Activated T-cell treated with anti-CD3 and anti-CD28 coated beads, Interleukin-2, amount 50 U/mL, for 24 hours (primary cell): ENCODE measurements at places on chromosomes 1 and 21.

DNA sequence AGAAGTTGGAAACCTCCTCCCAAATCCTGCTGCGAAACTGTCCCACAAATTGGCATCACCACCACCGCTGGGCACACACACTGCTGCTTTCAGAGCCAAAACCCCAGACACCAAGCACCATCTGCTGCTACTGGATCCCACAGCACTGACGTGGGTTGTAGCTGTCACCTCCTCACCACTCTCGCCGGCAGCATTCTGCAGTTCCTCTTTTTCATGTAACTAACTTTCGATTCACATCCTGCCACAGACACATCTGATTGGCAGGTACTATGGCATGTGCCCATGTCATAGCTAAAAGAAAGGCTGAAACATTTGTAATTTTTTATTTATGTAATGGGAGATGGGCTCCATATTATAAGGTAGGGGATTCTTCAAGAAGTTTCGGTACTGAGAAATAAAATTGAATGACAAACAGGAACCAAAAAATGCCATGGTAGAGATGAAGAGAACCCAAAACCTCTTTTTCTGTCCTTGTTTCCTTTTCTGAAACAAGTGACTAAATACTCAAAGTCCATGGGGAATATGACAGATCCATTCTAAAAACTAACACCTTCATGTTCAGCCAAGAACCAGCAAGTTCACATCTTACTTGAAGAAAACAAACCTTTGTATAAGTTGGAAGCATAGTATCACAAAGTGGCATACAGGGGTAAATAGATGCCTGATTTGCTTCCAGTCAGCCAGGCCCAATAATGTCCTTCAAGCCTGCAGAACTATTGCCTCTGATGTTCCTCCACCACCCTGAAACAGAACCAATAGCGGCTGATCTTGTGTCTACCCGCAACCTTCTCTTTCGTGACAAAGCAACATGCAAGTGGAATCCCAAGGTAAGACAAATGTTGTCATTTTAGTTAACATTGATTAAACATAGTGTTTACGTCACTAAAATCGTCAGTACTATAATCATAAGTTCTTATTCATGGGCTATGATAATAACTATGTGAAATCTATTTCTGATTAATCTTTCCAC lies 26.6 kb upstream of the RGS13 start:
- peak; percentile 55 for DNase-seq

- DNase-seq = no peak
Measured at GRCh38 chr1:211925016-211925415, 94.5 kb upstream of the LPGAT1 start.

- no peak for DNase-seq
Measured at GRCh38 chr1:205751036-205751651, 1.2 kb upstream of the NUCKS1 start.

- no peak for DNase-seq
Measured at GRCh38 chr1:68128157-68128556, 77.7 kb upstream of the DIRAS3 start.

- DNase-seq = no peak
Measured at GRCh38 chr1:162475539-162476185, 22.0 kb upstream of the UHMK1 start.

DNA sequence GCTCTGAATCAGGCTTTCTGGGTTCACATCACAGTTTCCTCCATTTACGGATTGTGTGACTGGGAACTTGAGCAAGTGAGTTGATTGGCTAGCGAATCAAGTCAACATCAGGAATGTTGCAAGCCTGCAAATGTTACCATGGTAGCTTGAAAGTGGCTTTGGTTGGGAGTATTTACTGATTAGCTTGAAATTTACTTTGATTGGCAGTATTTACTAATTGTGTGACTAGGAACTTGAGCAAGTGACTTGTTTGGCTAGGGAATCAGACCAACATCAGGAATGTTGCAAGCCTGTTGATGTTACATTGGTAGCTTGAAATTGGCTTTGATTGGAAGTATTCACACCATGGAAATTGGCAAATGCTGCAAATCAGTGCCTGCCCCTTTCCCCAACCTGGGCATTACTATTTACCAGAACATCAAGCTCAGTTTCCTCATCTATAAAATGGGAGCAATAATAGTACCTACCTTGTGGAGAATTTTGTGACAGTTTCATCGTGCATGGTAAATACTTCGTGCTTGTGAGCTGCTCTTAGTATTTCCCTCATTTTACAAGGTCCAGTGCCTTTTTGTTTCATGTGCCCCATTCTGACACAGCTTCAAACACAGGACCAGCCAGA lies 23.1 kb upstream of the B3GALNT2 start:
- no peak for DNase-seq

DNA sequence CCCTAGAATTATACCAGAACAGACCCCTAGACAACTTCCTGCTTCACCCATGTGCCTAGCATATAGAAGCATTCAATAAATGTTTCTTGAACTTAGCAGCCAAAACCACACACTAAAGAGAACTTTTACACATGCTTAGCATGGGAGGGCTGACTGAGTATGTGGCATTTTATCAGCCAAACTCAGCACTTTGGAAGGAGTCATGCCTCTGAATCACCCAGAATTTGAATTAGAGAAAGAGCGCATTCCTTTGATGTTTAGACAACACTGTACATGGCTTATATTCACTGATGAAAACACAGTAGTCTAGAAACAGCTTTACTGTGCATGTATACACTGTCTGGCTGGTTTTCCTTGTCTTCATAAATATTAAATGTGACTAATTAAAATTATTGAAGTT lies 26.1 kb downstream of the SPAG17 start:
- DNase-seq = no peak

DNA sequence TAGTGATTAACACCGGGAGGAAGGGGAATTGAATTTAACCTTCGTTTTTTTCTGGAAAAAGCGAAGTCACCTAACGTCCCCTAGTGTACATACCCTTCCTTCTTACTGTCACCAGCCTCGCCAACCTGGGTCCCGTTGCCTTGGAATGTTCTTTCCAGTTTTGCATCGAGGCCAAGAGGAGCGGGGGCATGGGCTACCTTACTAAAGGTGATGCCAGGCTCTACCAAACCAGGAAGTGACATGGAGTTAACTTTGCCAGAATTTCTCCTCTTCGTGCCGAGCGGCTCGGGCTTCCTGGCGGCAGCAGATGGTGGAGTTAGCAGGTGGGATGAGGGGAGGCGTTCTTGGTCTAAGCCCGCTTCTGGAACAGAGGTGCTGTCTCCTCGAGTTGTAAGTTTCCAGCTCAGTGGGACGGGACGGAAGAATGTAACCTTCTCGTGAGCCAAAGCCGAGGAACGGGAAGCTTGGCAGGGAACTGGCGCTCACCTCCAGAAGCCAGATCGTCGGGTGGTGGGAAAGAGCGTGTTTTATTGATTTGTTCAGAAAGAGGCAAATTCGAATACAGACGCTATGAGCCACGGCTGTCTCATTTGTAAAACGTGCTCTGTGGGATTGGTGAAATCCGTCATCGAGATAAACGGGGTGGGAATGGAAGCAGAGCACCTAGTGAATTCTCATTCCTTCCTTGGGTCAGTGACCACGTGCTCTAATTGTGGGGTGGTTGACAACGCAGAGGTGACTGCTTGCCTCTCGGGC lies 486 bp downstream of the NIPAL3 start:
- no peak for DNase-seq

GRCh38 chr1:15261155-15262002 lies 14.4 kb downstream of the FHAD1 start:
- DNase-seq = peak; percentile 45

DNA sequence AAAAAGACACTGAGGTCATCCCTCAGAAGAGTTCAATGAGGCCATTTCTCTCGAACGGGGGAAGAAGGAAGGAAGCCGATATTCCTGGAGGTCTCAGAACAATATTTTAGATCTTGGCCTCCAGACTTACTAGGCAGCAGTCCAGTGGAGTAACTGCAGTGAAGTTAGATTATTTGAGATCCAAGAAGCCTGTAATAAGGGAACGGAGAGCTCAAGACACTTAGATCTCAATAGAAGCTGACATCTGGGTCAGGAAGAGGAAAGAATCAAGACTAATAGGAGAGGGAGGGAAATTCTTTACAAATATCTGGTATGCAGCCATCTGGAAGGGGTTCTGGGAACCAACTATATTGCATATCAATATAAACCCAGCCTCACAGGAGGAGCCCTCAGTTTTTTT lies 13.6 kb upstream of the ENAH start:
- no peak for DNase-seq

DNA sequence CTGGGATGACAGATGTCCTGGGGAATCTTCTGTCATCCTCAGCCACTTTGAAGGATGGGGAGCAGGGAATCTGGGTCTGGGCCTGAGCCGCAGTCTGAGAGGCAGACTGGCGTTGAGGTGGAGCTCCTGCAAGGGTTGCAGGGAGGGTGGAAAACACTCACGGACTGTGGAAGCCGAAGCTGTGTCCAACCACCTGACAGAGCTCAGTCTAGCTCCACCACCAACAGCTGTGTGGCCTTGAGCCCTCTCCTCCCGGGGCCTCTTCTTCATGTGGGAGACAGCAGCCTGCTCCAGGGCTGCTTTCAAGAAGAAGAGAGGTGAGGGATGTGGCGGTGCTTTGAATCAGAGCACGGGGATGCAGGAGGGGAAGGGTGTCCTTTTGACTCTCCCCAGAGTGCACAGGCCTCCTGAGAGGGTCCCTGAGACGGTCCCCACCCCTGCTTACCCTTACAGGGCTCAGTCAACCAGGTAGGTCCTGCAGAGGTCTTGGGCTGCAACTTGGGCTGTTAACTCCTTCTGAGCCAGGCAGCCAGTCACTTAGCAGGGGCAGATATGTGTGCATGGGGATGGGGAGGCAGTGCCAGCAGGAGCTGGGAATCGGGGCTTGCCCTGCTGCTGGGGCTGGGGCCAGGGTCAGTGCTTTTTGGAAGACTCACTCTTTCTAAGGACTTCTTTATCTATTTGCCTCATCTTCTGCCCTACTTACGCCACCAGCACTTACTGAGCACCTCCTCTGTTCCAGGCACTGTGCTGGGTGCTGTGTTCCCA lies 216.3 kb downstream of the PTPRU start:
- no peak for DNase-seq
